ENCODE measurements at places on chromosomes 5 and 9. TPM values are rescaled to one million over a fixed set of nuclear protein-coding genes. Genes with fewer than 3 reads are reported as not detected.

The NEUROG1 gene
- not detected for total RNA-seq

The CARTPT gene
- total RNA-seq, result not detected

The OR1J1 gene
- total RNA-seq, result not detected

The TRIP13 gene
- 8.5 TPM for total RNA-seq

The PCDHGA10 gene
- 34.0 TPM for total RNA-seq

The FOXD4 gene
- total RNA-seq, result 0.31 TPM

The LCN12 gene
- not detected for total RNA-seq

All from astrocyte (in vitro differentiated cells and primary cell).